Putamen (tissue), 1 donor: ENCODE measurements at places on chromosomes 1 and 21.

DNA sequence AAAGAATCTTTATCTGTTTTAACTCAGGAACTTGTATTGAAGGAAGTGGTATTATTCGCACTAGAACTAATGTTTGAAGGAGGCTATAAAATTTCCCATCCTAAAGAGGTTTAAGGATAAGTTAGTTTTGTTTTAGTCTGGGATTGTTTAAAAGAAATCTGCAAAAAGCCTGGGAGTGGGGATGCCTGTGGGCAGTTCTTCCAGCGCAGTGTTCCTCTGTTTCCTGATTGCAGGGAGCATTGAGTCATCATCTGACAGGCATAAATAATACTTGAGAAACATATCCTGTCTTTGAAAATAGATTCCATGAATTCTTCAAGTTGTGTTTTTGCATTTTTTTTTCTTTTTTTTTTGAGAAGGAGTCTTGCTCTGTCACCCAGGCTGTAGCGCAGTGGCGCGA, 350.8 kb upstream of the PTBP2 start:
- DNase-seq: no peak

GRCh38 chr1:158121604-158122254, 59.0 kb upstream of the CD1D start:
- DNase-seq: no peak

DNA sequence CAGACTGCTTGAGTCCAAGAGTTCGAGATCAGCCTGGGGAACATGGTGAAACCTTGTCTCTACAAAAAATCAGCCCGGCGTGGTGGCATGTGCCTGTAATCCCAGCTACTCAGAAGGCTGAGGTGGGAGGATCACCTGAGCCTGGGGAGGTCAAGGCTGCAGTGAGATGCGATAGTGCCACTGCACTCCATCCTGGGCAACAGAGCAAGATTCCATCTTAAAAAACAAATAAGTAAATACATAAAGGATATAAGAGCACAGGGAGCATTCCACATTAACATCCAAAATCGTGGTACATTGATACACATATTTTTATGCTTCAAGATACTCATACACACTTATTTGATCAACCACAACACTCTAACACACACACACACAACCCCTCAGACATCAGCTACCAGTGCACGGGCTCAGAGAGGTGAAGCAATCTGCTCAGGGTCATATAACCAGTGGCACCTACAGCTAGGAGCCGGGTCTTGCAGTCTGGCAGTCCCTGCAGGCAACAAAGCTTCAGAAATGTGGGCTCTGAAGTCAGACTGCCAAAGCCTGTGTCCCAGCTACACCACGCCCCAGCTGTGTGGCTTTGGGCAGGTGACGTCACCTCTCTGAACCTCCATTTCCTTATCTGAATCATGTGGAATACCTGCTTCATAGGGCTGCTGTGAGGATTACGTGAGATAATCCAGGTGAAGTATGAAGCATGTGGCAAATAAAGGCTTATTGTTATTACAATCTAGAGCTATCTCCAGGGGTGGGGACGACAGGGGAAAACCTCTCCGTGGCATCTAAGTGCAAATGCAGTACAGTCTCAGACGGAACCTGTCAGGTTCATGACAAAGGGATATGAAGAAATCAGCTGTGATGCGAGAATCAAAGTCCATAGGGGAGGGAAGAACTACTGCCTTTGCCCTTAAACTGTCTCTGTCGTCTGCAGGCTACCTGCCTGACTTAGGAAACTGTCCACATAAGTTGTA, 4.8 kb upstream of the CRYBG2 start:
- DNase-seq: no peak

- no peak for DNase-seq
Observed at GRCh38 chr1:108556066-108556465, 3.8 kb upstream of the EEIG2 start.

- DNase-seq: no peak
Observed at GRCh38 chr1:232045139-232045994, 418.8 kb downstream of the DISC1 start.

DNA sequence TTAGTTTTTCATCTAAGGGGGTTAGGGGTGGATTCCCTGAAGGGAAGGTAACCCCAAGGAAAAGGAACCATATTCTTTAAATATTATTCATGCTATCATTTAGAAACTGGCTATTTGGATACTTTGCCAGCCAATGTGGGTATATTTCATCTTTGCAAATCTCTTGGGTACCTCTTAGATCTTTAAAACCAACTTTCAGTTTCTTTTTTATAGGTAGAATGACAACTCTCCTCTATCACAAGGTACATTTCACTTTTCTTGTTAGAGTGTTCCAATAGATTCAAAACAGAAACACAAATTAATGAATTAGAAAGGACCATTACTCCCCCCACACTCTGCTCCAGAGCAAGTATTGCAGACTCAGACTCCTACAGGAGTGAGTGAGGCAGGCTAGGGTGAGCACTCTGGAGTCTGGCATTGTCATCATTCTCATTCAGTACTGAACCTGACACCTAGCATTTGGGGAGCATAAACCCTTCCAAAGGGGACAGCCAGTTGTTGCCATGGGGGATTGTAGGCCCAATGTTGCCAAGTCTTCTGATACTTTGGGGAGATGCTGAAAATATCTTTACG, 43.0 kb downstream of the MACO1 start:
- DNase-seq: no peak
